Fibroblast of skin of scalp (primary cell): ENCODE measurements at places on chromosomes 2 and 18.
A peak's percentile ranks its signal among the peaks of the same experiment; 100 is the strongest.

DNA sequence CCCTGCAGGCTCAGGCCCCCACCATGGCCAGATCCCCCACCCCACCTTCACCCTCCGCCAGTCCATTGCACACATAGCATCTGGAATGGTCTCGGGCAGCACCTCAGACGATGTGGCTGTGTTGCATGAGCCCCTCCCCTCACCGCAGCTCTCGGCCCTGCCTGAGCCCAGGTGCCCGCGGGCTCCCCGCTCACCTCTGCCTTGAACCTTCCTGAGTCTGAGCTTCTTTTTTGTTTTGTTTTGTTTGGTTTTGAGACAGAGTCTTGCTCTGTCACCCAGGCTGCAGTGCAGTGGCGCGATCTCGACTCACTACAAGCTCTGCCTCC lies 20.1 kb downstream of the RRM2 start:
- DNase-seq: no peak

- peak; percentile 12 for DNase-seq
Measured at GRCh38 chr2:13583609-13584008, 866.9 kb downstream of the TRIB2 start.

DNA sequence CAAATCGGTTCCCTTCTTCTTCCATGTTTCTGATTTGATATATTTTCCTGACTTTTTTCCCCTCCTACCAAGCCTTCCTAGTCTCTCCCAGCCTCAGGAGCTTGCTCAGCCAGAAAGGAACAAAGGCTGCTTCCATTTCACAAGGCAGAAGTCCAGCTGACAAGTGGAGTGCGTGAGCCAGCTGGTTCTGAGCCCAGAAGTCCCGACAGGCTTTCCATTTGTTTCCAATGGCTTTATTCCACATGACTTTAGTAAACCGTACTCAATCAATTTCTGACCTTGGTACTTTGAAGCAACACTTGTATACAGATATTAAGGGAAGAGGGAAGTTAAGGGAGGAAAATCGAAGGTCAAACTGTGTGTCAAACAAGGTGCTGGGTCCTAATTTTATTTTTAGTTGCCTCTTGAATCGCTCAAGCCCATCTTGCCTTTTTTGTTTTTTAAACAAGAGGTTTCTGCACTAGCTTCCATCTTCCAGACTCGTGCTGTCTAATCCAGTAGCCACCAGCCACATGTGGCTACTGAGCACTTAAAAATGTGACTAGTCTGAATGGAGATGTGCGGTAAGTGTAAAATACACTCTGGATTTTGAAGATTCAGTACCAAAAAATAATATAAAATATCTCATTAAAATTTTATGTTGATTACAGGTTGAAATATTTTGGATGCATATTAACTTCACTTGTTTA lies 36.2 kb downstream of the WIPF1 start:
- DNase-seq: no peak

DNA sequence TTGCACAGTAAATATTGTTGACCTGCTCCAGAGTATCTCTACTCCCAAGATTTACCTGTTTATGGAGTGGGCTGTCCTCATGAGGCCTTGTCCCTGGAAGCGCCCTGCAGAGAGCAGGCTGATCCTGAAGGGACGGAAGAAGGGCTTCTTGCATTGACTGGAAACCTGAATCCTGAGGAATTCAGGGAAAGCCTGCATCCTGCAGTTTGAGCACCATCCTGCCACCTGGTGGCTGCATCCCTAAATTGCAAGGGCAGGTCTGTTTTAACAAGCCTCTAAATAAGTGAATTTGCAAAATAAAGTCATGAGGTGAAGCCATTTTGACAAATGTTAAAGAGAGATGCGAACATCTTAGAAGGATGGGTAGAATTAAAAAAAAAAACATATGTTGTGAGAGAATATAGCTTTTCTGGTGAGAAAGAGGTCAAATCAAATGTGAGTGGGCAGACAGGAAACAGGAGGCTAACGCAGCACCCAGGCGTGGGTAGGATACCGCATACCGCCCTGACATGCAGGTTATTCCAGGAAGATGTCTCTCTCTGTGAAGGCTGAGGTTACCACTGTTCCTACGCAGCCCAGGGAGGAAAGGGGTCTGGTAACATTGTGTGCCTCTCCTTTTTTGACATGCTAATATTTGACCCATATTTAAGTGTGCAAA lies 754.9 kb downstream of the RNF144A start:
- DNase-seq: peak; percentile 44

- DNase-seq: peak; percentile 31
Measured at GRCh38 chr2:16281451-16282335, 341.3 kb downstream of the MYCN start.

DNA sequence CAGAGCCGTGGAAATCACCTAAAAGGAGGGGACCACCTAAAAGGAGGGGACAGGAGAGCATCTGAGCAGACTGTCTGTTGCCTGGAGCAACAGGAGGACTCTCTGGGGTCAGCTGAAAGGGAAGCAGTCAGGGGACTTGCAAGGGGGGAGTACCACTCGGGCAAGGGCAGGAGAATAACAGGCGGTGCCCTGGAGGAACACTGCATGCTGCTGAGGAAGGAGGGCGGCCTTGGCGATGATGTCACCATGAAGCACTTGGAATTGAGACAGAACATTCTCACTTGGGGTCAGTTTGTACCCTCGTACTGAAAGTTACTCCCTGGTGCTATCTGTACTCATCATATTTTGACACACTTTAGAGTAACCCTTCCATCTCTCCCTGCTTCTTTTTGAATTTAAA lies 18.4 kb downstream of the SIX3 start:
- DNase-seq: no peak

DNA sequence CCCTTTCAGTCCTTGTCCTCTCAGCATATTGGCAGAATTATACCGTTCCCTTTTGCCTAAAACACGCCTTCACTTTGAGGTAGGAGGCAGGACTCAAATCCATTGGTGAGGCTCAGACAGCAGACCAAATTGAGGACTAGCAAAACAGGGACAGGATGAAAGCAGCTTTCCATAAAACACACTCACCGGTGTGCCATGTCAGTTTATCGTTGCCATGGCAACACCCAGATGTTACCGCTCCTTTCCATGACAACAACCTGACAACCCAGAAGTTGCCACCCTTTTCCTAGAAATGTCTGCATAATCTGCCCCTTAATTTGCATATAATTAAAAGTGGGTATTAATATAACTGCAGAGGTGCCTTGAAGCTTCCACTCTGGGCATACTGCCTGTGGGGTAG lies 730.4 kb downstream of the METTL4 start:
- no peak for DNase-seq

- no peak for DNase-seq
Measured at GRCh38 chr2:240341064-240341463, 94.4 kb upstream of the GPC1 start.

DNA sequence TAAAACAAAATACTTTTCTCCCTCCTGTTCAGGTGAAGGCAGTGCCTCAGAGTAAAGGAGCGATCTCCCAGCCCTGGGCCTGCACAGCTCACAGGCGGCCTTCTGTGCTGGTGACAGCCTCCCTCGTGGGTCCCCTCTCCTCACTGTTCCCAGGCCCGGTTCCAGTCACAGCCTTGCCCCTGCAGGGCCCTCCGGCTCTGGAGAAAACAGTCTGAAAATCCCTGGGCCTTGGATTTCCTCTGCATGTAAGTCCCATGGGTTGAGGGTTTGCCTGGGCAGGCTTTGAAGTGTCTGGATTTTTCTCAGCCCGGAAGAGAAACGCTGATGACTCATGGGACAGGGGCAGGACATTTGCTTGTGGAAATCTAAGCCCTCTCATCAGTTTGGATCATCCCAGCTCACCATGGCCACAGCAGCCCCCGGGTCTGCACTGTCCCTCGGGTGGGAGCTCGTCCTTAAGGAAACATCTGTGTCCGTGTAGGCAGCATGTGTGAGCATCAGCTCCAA lies 186.1 kb upstream of the RAB12 start:
- peak; percentile 75 for DNase-seq

DNA sequence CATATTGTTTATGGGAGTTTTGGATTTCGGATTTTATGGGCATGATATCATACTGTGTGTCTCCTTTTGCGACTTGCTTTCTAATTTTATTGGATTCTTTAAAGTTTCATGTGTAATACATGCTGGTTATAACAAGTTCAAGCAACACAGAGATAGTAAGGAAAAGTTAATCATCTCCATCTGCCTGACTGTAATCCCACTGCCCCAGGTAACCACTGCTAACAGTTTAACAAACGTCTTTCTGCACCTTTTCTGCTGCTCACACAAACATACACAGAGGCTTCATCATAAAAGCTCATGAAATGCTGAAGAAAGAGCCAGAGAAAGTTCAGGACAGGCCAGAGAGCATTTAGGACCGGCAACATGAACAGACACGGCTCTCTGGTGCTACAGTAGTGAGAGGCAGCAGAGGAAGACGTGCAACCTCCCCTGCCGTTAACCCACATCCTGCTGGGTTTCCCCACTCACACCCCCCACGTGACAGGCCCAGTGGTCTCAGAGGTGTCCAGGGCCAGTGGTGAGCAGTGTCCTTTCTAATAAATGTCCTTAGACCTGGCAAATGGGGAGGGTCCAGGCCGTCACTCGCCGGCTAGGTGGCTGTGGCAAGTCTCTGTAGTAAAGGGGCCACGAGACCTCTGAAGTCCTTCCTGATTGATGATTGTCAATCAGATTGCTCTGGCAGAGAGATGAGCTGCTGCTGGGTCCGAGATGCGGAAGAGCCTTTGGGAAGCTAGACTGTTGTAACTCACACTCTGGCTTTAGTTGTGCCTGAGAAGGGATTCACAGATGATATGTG lies 43.0 kb upstream of the SLC1A4 start:
- DNase-seq: peak; percentile 41

GRCh38 chr2:237164474-237165042 lies 78.9 kb downstream of the COPS8 start:
- no peak for DNase-seq

- DNase-seq: no peak
Measured at GRCh38 chr2:39432701-39433100, 4.4 kb downstream of the MAP4K3 start.

DNA sequence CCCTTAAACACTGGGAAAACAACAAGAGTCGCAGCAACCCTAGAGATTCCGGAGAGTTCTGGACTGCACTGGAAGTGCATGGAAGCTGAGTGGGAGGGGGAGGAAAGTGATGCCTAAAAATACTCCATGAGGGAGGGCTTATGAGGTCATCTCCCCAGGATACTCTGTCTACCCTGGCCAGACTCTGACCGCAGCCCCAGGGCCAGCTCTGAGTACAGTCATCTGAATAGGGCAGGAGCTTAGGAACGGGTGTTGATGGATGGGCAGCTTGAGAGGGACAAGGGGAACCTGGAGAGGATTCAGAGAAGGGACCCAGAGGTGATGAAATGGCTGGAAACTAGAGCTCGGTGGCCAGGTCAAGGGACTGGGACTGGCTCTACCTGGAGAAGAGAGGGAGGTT lies 79.3 kb upstream of the IGFBP5 start:
- DNase-seq: peak; percentile 76

- DNase-seq: no peak
Measured at GRCh38 chr2:9060819-9061218, 57.3 kb upstream of the MBOAT2 start.

DNA sequence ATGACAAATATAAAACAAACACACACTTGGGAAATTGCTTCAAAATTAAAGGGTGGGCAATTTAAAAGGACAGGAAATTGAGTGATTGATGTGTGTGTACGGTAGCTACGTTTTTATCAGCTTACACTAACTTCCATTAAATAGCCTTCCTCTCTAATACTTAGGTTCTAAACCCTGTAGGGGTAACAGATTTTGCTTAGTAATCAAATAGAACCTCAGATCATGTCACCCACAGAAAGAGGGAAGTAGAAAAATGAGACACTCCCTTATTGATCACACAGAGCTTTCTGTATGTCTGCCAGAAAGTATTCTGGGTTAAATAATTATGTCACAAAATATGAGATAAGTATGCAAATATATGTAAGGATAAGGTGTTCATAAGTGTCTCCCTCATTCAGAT lies 93.3 kb downstream of the ICA1L start:
- no peak for DNase-seq

DNA sequence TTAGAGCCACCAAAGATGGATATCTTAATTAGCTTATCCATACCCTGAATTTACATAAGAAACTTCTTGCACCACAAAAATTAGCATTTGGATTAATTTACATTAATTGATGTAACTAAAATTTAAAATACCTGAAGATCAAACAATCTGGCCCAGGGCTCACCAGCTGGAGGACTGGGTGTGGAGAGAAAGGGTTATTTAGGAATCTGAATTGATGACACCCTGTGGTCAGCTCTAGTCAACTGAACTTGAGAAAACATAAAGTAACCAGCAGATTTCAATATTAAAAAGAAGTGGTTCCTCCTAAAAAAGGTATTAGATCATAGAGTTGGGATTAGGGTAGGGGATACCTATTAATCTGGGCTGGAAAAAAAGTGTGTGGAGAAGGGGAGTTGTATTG lies 122.5 kb downstream of the STRN start:
- DNase-seq: no peak

DNA sequence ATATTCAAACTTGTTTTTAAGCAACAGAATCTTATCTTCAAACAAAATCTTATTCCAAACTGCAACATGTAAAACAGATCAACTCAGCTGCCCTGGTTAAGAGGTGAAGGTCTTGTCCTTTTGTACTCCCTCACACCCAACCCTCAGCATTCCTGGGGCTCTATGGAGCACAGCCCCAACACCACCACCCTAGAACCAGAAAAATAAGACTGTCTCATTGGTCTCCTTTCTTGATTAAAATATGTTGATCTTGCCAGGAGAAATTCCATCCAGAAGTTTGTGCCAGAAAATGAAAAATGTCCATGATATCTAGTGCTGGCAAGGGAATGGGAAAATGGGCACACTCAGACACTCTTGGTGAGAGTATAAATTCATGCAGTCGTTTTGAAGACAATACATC lies 62.1 kb upstream of the TMEM17 start:
- DNase-seq: no peak

DNA sequence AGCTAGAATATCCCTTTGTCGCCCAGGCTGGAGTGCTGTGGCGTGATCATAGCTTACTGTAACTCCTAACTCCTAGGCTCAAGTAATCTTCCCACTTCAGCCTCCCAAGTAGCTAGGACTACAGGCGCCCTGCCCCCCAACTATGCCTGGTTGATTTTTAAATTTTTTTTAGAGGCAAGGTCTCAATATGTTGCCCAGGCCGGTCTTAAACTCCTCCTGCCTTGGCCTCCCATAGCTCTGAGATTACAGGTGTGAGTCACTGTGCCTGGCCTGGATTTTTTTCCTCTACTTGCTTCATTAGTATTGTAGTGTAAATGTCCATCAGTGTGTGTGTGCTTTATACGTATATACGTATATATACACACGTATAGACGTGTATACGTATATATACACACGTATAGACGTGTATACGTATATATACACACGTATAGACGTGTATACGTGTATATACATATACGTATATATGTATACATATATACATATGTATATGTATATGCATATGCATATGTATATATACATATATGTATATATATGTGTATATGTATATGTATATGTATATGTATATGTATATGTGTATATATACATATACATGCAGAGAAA lies 124.4 kb downstream of the DIS3L2 start:
- DNase-seq: no peak

- no peak for DNase-seq
Measured at GRCh38 chr18:2636126-2636631, 19.3 kb upstream of the SMCHD1 start.

GRCh38 chr2:241540401-241540770 lies 18.2 kb upstream of the BOK start:
- DNase-seq: no peak
